Activated T-helper 9 cell treated with anti-CD3 and anti-CD28 coated beads, Interleukin-2, amount 50 U/mL, for 16 hours (primary cell): ENCODE measurements at places on chromosomes 6 and 20.

- no peak for DNase-seq
These were observed 175.1 kb downstream of the ARHGAP18 start for GRCh38 chr6:129534926-129535325.

DNA sequence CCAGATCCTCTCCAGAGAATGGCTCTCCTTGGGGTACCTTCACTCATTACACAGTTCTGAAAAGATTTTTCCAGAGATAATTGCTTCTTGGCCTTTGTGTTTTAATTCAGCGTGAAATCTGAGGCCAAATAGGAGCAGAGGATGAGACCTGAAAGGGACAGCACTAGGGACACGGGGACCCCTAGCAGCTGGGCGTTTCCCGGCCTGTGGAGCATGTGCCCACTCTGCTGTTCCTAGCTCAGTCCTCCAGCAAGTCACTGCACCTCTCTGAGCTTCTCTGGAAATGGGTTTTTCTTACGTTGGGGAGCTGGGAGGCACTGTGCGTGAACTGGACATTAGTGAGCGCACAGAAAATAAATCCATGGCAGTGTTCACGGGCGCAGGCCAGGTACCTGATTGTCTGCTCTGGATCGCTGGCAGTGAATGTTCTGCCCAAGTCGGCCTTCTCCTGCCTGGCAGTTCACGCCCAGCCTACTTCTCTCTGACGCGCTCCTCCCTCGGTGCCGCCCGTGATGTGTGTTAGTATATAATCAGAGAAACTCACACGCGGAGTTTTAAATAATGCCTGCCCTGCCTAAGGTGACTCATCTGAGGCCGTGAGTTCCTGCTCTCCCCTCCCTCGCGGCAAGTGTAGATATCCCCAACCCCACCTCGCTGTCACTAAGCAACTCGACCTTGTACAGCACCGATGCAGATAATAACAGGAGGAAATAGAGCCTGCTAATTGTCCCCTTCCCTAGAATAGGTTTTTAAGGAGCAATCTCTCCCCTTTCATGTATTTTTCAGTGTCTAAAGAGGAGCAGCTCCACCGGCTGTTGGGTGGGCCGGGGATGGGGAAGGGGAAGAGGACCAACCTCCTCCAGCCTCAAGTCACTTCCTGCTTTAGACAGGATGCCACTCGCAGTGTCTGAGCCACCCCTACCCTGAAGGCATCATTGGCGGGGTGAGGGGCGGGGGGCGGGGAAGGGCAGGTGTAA, 2.7 kb upstream of the TUBB2A start:
- DNase-seq: peak; percentile 45

DNA sequence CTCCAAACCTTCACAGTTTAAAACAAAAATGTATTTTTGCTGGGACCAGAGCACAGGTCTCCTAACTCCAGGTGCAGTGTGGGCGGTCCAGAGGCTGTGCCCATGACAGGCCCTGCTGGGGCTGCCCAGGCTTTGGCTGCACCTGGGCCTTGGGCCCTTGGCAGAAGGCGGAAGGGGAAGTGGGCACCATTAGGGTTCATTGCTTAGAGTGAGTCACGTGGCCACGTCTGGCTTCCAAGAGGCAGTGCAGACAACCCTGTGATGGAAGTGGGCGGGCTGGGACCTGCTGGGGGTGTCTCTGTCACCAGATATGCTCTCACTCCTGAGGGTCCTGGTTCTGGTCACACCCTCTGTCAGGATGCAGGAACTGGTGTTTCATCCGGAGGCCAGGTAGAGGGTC, 302.2 kb downstream of the QKI start:
- DNase-seq: no peak

DNA sequence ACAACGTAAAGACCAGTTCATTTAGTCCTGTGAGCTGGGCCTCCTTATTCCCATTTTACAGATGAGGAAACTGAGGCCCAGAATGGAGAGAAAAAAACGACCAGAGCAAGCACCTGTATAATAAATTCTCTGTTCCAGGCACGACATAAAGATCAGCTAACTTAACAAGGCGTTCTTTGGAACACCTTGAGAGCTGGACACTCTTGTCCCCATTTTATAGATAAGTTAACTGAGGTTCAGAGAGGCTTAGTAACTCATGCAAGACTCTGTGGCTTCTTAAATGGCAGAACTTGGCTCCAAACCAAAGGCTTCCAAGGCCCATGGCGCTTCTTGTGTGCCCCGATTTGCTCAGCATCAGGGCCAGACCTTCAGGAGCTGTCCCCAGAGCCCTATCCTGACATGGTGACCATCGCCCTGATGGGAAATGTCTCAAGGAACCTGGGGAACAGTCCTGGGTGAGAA, 142.1 kb downstream of the VEGFA start:
- DNase-seq: no peak

GRCh38 chr6:35426074-35426473, 26.1 kb upstream of the FANCE start:
- no peak for DNase-seq

DNA sequence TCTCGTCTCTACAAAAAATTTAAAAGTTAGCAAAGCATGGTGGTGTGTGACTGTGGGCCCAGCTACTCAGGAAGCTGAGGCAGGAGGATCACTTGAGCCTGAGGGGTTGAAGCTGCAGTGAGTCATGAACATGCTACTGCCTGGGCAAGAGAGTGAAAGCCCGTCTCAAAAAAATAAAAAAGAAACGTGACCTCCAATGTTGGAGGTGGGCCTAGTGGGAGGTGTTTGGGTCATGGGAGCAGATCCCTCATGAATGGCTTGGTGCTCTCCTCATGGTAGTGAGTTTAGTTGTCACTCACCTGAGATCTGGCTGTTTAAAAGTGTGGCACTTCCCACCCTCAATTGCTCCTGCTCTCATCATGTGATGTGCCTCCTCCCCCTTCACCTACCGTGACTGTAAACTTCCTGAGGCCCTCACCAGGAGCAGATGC, 24.3 kb downstream of the RBL1 start:
- DNase-seq: peak; percentile 12

- no peak for DNase-seq
These were observed 208.4 kb downstream of the MANEA start for GRCh38 chr6:95785785-95786184.
